ENCODE measurements at places on chromosomes 13 and 19.

DNA sequence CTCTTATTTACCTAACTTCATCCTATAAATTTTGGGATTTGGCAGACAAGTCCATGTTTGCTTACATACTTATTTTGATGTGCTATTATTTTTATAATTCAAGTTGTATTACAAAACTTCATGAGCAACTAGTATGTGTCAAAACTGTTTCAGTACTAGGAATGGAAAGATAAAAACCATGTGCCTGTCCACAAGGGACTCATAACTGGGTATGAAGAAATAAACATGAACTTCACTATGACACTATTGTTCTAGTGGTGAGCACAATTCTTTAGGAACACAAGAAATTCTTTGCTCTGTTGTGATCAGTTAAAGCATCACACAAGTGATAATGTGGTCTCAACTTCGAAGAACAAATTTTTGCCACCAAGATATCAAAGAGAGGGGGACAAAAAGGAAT lies 97.5 kb upstream of the FBXL3 start:
- DNase-seq = no peak

GRCh38 chr13:51346397-51346796 lies 6.9 kb downstream of the SERPINE3 start:
- no peak for DNase-seq

GRCh38 chr13:42453091-42453645 lies 120.8 kb upstream of the TNFSF11 start:
- DNase-seq = no peak

DNA sequence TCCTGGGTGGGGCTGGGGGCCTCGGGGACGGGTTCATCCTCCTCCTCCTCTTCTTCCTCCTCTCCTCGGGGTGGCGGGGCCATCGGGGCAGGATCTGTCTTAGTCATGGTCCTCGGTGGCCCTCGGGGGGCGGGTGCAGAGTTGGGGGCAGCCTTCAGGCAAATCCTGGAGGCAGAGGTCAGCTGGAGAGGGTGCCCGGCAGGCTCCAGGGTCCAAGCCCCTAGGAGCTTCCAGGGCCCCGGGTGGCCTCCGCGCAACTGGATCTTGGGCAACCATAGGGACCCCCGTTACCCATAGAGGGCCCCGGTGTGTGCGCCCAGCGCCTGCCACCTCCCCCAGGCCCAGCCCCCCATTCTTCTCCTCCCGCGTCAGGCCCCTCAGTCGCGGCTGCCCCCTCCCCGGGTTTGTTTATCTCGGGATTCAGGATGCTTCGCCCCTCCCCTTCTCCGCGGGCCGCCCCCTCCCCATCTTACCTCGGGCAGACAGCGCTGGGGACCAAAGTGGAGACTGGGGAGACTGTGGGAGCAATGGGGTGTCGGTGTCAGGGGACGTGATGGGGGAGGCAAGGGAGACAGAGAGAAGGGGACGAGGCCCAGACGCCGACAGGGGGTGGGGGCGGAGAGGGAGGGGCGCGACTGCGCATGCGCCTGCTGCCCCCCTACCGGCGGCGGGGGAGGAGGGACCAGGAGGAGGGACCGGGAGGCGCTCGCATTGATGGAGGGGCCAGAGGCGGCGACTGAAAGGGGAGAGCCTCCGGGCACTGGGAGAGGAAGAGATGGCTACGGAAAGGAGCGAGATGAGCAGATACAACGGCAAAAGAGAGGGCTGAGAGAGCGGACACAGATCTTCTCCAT lies at the start of gene CLIP3:
Gene CLIP3, minus strand, starts transcription at position 623 of the 854 bp plus-strand sequence. Its CDS starts 516 bp downstream, at position 107.
- DNase-seq = peak; percentile 43

GRCh38 chr13:72437458-72437857 lies 290.0 kb downstream of the MZT1 start:
- DNase-seq = no peak

- no peak for DNase-seq
These were observed 1.1 kb downstream of the LMO7 start for GRCh38 chr13:75637181-75637750.

DNA sequence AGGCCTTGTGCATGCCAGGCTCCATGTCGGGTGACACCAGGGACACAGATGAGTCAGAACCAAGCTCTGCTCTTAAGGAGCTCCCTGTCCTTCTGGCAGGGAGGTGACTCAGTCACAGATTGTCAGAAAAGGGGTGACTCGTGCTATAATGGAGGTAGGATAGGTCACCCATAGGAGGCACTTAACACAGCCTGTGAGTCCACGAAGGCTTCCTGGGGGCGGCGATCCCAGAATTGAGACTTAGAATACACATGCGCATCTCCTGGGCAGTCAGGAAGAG lies 19.6 kb downstream of the FUZ start:
- no peak for DNase-seq

DNA sequence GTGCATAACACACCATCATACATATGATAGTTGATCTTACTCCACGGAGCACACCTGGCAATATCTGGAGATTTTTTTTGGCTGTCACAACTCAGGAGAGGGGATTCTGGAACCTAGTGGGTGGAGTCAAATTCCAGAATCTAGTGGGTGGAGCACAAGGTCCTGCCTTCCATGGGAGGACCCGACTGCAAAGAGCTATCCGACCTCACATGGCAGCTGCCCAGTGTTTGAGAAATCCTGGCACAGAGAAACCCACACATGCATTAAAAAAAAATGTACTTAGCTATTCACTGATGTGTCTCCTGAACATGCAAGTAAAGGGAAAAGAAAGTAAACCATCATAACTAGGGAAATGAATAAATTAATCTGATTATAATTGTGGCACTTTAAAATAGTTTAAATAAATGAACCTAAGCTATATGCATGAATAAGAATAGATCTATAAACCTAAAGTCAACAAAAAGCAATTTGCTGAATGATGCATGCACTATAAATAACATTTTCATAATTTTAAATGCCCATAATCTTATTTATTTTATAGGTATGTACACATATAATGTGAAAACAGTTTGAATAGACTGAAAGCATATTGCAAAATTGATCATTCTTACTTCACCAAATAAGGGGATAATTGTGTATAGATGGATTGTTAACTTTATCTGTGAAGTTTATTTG lies 300.3 kb downstream of the MYO16 start:
- no peak for DNase-seq

DNA sequence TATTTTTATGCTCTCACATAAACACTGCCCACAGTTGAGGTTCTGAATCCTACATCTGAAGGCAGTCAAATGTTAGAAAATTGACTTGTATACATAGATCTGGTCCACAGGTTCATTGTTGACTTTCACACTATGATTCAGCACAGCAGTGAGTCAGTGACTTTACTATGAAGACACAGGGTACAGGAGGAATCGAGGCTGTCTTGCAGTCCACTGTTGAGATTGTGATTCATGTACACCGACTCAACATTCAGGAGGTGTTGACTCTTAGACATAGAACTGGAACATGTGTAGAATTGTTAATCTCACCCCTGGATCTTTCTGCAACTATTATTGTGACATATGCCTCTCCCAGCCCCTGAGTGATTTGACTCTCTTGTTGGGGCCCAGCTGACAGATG lies 74.3 kb upstream of the ZNF43 start:
- no peak for DNase-seq

GRCh38 chr19:40813182-40813581 lies 14.2 kb downstream of the EGLN2 start:
- DNase-seq = no peak

GRCh38 chr19:1472231-1473084 lies 6.6 kb downstream of the C19orf25 start:
- no peak for DNase-seq

DNA sequence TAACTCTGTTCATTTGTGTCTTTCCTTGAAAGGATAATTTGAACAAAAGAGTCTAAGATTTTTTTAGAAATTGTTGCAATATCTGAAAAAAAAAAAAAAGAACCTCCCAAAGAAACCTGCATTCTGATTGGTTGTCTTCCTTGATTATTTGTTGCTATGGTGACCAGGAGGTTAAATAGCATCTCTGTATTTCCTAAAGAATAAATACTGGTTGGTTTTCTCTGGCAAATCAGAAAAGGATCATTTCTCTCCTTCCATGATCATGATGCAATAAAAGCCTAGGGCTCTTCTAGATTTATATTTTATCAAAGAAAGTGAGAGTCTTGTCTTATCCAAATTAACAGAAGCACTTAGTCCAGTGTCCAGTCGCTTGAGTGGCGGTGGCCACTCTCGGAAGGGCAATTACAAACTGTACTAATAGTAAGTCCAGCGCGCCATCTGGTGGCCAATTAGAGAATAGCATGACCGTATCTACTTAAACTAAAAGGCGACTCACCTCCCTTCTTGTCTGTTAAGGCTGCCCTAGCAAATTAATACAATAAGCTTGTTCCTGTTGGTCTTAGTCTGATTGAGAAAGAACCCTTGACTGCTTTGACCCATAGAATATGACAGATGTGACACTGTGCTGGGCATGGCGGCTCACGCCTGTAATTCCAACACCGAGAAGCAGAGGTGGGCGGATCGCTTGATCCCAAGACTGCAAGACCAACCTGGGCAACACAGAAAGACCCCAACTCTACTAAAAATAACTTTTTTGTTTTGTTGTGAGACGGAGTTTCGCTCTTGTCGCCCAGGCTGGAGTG lies 47.0 kb upstream of the PNMA8B start:
- DNase-seq = peak; percentile 59

DNA sequence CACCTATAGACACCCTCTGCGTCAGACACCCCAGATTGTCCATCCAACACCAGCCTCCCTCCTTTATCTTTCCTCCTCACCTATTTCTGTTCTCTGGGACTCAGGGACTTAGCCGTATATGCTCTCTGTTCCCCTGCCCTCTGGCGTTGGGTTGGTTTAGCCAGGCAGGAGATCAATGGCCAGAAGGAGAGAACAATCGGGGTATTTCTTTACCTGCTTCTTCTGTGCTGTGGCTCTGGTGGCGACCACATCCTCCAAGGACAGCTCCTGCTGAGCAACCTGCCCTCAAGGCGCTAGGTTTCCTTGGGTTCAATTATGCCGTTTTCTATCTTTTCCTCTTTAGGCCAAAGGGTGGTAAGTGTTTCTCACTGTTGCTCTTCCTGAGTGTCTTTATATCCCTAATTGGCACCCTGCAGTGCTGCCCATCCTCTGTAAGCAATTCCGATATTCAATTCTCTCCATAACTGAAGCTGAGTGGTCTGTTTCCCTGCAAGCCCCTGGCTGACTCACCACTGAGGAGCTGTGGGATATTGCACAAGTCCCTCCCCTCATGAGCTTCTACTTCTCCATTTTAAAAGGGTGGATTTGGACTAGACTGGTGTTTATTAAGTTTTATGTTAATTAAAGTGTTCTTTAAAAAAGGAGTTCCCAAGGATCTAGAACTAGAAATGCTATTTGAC lies 63.7 kb upstream of the TMTC4 start:
- DNase-seq = no peak

- no peak for DNase-seq
These were observed 51.9 kb downstream of the SLAIN1 start for GRCh38 chr13:77749344-77749880.

DNA sequence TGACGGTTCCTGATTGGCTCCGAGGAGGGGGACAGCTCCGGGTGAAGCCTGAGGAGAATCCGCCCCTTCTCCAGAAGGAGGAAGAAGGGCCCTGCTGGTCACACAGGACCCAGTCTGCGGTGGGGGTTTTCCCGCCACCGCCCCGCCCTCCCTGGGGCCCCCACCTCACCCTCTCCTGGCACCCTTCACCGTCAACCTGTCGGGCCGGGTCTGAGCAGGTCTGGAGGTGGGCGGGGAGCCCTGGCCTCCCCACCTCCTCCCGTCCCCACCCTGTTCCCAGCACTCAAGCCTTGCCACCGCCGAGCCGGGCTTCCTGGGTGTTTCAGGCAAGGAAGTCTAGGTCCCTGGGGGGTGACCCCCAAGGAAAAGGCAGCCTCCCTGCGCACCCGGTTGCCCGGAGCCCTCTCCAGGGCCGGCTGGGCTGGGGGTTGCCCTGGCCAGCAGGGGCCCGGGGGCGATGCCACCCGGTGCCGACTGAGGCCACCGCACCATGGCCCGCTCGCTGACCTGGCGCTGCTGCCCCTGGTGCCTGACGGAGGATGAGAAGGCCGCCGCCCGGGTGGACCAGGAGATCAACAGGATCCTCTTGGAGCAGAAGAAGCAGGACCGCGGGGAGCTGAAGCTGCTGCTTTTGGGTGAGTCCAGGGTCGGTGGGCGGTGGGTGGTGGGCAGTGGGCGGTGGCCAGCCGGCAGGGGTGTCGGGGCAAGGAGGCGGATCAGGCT lies at the start of gene GNA15:
Gene GNA15, plus strand, starts transcription at position 73 of the 723 bp plus-strand sequence. Its CDS starts 418 bp downstream, at position 491.
- peak; percentile 36 for DNase-seq

DNA sequence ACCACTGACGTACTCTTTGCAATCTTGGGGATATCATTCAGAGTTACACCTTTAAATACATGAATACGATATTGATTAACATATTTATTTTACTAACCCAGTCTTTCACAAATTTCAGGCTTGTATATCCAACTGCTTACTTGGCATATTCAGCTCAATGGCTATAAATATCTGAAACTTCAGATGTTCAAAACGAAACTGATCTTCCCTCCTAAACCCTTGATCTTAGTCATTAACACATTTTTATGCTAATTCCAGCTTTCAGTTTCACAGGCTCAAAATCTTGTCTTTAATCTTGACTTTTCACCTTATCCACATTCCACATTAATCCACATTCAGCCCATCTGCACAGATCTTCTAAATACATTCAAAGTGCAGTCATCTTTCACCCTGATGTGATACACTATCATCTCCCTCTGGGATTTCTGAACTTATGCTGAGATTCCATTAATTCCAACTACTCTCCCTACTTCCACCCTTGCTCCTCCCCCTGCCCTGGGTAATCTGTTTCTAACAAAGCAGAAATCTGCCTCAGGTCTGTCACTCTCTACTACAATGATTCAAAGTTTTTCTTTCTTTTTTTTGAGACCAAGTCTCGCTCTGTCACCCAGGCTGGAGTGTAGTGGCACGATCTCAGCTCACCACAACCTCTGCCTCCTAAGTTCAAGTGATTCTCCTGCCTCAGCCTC lies 387.2 kb downstream of the GPC5 start:
- DNase-seq = no peak

- DNase-seq = peak; percentile 28
These were observed at the start of gene SYT3 for GRCh38 chr19:50639121-50640112. Gene SYT3, minus strand, starts transcription at chr19:50639881. Its CDS starts 2,470 bp downstream, at chr19:50637411.

- DNase-seq = no peak
These were observed at the start of gene IFNL1 for GRCh38 chr19:39296055-39296645. Gene IFNL1, plus strand, starts transcription at chr19:39296407. Its CDS starts 15 bp downstream, at chr19:39296422.

DNA sequence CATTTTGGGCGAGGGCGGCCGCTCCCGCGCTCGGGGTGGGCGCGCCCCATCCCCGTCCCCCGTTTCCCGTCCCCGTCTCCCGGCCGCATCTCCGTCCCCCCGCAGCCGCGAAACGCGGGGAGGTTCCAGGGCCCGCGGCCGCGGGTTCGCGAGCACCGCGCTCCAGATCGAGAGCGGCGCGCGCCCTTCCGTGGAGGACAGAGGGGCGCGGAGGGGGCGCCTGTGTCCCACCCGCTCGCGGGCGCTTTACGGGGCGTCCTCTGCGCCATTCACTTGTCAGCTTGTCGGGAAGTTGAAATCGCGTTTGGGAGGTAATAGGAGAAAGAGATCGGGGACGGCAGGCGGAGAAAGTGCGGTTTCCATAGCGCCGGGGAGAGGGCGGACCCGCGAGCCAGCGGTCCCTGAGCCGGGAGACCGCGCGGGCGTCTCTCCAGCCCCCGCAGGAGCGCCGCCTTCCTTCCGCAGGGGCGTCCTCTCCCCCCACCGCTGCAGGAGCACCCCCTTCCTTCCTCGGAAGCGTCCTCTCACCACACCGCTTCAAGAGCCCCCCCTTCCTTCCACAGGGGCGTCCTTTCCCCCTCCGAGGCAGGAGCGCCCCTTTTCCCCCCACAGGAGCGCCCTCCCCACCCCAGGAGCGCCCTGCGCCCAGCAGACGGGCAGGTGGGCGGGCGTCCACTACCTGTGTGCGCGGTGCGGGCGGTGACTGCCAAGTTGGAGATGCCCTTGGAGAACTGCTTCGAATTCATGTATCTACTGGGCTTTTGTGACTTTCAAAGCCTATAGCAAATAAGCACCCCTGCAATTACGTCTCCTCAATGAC lies 962 bp upstream of the IRS2 start:
- DNase-seq = no peak

GRCh38 chr19:6467384-6467783 lies 3.3 kb downstream of the CRB3 start:
- no peak for DNase-seq
